Subcutaneous preadipocyte (primary cell): ENCODE measurements at places on chromosomes 12 and 14. TPM values are rescaled to one million over a fixed set of nuclear protein-coding genes. Genes with fewer than 3 reads are reported as not detected.

The IAPP gene
- not detected in 2 replicates for total RNA-seq

The SLCO1C1 gene
- total RNA-seq: not detected in 2 replicates

The TMEM132C gene
- under 0.01 TPM in 1 of 2 replicates, not detected in the other for total RNA-seq

The CATSPERB gene
- under 0.01 TPM in 1 of 2 replicates, not detected in the other for total RNA-seq

The EGLN3 gene
- total RNA-seq: 0.39 and 2.2 TPM in 2 replicates

The GLIPR1 gene
- total RNA-seq: 47.0 and 68.8 TPM in 2 replicates
